ENCODE measurements at places on chromosomes 12 and 14.

GRCh38 chr14:24274101-24274543 lies 2.7 kb upstream of the RABGGTA start:
- no peak for DNase-seq

DNA sequence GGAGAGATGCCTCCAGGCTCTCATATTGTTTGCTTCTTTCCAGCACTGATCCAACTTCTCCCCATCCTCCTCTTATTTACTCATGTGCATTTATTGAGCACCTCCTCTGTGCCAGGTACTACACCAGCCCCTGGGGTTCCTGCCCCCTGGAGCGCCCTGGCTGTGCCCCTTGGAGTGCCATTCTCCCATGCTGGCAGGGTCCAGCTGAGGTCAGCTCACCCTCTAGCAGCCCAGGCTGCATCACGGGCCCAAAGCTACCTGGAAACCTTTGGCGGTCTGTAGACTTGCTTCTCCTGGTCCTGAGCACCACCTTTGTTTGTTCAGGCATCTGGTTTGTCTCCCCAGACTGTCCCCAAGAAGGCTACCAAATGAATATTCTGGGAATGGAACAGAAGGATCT lies 67.0 kb downstream of the ADCK1 start:
- DNase-seq: no peak

DNA sequence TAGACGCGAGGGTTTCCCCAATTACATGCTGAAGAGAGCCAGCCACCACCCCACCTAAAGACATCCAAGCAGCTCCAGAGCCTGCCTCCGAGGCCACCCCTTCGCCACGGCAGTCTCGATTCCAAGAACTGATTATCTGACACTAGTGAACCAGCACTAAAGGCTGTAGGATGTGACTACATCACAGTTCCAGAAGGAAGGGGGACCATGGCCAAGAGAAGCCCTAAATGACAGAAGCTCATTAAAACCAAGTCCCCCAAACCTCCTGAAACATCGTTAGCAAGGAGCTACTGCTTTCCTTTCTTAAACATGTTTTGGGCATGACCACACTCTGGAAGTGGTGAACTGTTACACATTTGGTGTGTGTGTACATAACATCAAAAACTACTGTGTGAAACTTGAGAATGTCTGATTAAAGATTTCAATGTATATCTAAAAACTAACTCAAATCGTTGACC lies 88.2 kb downstream of the DUSP16 start:
- DNase-seq: no peak

GRCh38 chr14:98103705-98104104 lies 1168.3 kb downstream of the BCL11B start:
- no peak for DNase-seq

DNA sequence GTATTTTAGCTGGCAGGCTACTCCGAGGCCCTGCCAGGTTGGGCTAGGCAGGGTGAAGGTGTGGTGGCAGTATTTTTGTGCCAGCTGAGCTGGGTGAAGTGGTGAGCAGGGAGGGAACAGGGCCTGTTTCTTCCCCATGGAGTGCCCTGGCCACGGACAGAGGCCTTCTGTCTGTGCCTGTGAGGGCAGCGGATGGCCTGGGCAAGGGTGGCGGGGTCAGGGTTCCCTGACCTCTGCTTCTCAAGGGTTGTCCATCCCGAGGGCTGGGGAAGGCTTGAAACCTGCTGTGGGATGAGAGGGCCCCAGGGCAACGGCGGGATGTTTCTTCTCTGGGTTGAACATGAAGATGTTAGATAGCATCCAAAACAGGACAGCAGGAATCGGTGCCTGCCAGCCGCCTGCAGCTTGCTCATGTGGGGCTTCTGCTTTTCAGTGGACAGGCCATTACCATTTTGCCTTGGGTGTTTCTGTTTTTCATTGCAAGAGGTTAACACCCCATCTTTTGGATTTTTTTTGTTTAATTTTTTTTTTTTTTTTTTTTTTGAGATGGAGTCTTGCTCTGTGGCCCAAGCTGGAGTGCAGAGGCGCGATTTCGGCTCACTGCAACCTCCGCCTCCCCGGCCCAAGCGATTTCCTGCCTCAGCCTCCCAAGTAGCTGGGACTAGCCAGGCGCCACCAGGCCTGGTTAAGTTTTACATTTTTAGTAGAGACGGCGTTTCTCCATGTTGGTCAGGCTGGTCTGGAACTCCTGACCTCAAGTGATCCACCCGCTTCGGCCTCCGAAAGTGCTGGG lies 3.3 kb downstream of the MTA1 start:
- DNase-seq: no peak

- no peak for DNase-seq
These were observed 22.0 kb upstream of the TMED10 start for GRCh38 chr14:75198291-75198933.

- DNase-seq: no peak
These were observed 837 bp upstream of the STX2 start for GRCh38 chr12:130839770-130840404.

GRCh38 chr12:49200919-49201594 lies 12.2 kb upstream of the TUBA1A start:
- no peak for DNase-seq

- DNase-seq: no peak
These were observed 8.5 kb upstream of the AMIGO2 start for GRCh38 chr12:47088021-47088944.

- DNase-seq: no peak
These were observed 33.3 kb downstream of the DICER1 start for GRCh38 chr14:95123891-95124579.

DNA sequence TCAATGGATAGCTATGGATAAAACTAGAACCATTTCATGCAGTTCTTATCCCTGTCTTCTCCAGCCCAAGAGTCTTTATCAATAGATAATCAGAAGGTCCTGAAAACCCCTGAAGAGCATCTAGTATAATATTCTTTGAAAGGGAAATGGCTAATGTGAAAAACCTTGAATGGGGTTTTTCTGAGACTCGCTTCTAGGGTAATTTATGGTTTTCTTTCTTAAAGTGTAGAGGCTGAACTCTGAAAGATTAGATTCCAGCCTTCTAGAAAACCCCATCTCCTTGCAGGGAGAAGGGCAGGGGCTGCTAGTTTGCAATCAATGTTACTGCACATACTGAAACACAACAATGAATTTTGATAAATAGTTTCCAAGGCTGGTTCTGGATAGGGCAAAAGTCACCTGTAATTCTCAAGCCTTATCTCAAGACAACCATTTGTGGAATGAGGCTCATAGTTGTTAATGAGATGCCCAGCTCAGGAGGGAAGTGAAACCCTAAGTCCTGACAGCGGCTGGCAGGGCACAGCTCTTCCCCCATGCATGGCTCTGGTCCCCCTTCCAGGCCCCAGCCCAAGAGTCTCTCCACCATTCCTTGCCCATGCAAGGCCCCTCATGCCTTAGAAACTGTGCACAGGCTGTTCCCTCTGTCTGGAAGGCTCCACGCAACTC lies 33.7 kb upstream of the PYGL start:
- DNase-seq: no peak

GRCh38 chr14:20436363-20436755 lies 393 bp upstream of the KLHL33 start:
- DNase-seq: no peak

GRCh38 chr12:89339526-89339925 lies 12.8 kb downstream of the DUSP6 start:
- no peak for DNase-seq

DNA sequence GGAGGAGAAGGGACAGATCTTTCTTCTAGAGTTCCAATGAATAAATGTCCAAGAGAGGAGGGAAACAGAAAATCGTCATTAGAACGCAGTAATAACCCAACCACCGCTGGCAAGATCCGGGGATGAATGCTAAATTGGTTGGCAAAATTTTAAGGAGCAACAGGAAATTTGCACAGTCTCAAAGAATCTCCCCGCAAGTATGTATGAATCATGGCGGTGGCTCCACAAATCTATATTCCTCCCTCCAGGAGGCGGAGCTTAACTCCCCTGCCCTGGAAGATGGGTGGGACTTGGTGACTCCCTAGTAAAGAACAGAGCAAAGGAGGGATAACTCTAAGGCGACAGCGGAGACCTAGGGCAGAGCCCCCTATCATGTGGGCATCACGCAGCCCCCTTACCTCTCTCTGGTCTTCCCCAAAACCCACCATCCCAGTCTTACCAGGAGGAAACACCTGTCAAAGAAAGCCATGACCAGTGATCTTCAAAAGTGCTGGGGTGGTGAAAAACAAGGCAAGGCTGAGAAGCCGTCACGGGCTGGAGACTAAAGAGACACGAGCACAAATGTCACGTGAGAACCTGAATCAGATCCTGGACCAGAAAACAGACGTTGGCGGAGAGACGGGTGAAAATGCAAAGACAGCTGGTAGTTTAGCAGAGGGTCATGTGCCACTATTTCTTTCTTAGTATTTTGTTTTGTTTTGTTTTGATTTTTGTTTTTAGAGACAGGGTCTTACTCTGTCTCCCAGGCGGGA lies 125.8 kb downstream of the NCOR2 start:
- no peak for DNase-seq

- DNase-seq: no peak
These were observed 379.1 kb downstream of the APAF1 start for GRCh38 chr12:99024191-99024590.

- DNase-seq: no peak
These were observed 24.4 kb downstream of the ADCY6 start for GRCh38 chr12:48764521-48764920.

DNA sequence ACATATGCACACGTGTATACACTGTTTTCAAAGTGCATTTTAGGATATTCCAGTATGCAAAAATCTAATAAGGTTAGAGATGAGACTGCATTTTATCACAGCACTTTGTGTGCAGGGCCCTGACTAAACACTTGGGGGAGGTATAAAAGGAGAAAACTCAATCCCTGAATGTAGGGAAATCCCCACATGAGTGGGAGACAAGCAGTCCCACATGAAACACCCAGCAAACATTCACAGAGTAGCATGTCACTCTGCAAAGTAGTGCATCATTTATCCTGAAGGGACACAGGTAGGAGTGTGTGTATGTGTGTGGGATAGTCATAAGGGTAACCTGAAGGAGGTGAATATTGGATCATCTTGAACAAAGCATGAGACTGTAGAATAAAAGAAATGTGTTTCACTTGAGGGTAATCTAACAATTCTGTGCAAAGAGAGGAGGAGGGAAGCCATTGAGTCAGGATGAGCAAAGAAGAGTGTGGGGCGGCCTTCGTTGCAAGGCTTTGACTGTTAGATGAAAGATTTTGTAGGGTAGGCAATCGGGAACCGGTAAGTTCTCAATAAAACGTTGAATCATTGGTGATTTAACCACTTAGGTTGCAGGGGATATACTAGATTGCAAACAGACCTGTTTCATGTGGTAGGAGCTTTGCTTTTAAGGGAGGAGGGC lies 2.9 kb downstream of the PRPF40B start:
- DNase-seq: no peak

DNA sequence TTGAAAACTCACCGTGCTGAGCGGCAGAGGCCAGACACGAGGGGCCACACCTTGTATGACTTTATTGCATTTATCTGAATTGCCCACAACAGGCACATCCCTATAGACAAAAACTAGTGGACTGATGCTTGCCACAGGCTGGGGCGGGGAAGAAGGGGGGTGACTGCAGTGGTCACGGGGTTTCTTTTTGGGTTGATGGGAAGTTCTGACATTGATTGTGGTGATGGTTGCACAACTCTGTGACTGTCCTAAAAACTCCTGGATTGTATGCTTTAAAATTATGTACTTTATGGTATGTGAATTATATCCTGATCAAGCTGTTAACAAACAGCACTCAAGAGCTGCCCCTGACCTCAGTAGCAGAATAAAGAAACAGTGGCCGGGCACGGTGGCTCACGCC lies 25.7 kb downstream of the DHX37 start:
- DNase-seq: no peak

- no peak for DNase-seq
These were observed 6.6 kb downstream of the TSPAN19 start for GRCh38 chr12:85029456-85029855.

DNA sequence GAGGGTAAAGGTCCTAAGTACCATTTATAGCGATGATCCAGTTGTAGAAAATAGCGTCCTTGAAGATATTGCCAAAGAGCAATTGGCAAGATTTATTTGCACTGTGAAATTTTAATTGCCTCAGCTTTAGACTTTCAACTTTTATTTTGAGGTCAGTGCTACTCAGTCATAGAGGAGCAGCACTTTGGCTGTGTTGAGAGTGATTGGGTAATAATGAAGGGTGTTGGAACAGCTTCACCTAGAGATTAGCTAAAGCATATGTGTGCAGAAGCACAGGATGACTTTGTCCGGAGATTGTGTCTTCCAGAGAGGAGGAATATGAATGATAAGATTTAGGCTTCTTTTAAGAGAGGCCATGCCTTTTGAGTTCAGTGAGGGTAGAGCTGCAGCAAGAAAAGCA lies 164.8 kb downstream of the NPAS3 start:
- no peak for DNase-seq

DNA sequence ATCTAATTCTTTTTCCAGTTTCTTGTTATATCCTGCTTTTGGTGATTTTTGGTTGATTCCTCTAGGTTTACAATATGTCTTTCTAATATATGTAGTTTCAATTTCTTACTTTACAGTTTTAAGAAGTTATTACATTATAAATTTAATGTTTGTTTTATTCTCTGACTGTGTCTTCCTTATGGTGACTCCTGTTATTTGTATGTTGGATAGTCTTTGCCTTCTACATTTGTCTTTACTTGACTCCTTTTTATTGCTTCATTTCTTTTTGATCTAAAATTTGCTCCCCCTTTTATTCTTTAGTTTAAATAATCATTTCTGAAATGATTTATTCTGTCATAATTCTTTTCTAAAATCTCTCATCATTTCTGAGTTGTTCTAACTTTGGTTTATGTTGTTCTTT lies 125.8 kb downstream of the CCDC91 start:
- DNase-seq: no peak

DNA sequence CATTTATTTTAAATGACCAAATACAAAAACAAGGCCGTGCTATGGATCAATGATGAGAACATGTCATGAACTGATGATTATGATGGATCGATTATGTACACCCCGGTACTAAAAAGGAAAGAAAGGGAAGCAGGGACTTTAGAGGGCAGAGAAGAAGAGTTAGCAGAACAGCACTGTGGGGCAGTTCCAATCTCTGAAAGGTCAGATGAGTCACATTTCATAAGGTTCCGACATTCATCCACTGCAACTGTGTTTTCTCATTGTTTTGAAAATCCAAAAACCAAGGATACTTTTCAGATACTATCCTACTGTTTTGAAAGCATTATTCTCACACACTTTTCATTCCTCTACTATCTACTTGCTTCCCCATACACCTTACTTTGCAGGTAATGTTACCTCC lies 169.3 kb downstream of the STXBP6 start:
- DNase-seq: no peak

DNA sequence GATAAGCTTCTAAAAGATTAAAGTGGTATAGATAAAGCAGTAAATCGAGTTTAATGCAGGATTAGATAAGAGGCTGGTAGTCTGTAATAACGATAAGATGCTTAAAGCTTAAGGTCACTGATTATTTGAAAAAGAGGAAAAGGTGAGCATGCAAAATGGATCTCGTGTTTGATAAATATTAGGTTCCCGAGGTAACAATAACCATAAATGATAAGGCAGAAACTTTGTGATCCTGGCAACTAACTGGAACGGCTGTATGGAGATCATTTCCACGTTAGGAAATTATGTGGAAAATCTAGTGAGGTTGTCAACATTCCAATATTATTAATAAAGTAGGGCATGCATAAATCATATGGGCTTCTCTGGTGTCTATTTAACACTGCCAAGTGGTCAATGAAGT lies 255.5 kb downstream of the EFCAB11 start:
- DNase-seq: no peak

All from stimulated activated CD8-positive, alpha-beta memory T cell treated with anti-CD3 and anti-CD28 coated beads, Interleukin-15, amount 100 ng/mL, for 4 hours (primary cell).